Skin of body (tissue), 3 donors: ENCODE measurements at places on chromosomes 6 and 20. TPM values are rescaled to one million over a fixed set of nuclear protein-coding genes. Genes with fewer than 3 reads are reported as not detected.

The PSMB1 gene
- 165 TPM for total RNA-seq

The NFATC2 gene
- total RNA-seq: 6.0 TPM

The COL9A3 gene
- 17.8 TPM for total RNA-seq

The LIME1 gene
- total RNA-seq: 3.7 TPM

The RAD21L1 gene
- not detected for total RNA-seq
